ENCODE measurements at places on chromosomes 6 and 20.

GRCh38 chr6:128600397-128600951 lies 80.1 kb upstream of the PTPRK start:
- no peak for DNase-seq

DNA sequence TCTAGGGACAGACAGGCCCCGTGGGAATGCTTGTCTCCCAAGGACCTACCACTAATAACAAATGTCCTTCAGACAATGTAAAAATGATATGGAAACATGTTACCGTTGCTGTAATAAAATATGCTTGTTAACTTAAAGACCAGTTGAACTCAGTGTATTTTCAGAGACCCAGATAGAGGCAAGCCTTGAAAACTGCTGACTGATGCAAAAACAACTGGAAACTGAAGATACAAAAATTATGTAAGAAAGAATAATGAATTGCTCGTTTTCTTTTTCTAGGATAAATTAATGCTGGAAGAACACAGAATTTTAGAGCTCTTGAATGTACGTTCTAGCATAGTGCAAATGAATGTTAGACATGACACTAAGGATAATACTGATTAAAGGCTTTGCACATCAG lies 311.5 kb upstream of the MAN1A1 start:
- DNase-seq = no peak

DNA sequence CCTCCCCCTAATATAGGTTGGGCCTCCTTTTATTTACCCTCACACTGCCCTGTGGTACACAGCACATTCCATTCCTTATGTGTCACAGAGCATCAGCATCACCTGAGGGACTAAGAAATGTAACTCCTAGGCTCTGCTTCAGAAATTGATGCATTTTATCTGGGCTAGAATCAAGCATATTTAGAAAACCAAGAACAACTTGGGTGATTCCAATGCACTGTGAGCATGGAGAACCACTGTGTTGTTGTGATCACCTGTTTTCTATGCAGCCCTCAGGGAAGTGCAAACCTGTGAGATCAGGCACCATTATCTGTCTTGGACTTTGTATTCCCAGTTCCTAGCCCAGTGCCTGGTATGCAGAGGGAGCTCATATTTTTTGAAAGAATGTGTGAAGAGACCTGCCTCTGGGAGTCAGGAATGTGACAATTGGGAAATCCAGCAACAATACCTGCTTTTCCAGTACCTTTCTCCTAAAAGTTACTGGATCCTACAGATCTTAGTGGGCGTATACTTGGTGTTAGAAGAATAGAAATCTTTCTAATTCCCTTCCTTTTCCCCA lies 7.0 kb downstream of the KAT14 start:
- DNase-seq = no peak

- no peak for DNase-seq
These were observed 20.0 kb upstream of the PLAGL1 start for GRCh38 chr6:144027932-144028587.

GRCh38 chr20:62959101-62959971 lies 6.8 kb downstream of the SLC17A9 start:
- no peak for DNase-seq

GRCh38 chr20:872855-873520 lies 39.5 kb downstream of the FAM110A start:
- DNase-seq = peak; percentile 41

DNA sequence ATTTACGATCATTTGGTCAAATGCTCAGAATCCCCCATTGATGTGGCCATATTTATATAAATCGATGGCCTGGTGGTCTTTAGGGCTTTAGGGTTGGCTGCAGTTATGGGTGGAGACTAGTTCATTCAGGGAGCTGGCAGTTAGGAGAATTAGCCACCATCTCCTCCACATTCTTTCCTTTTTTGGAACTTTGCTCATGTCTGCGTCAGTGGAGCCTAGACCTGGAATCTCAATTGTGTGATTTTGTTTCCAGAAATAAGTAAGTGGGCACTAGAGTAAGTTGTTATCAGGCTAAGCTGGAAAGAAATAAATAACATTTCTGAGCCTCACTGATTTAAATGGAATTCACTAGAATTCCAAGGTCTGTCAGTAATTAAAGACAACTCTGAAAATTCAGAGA lies 29.0 kb upstream of the ELOVL5 start:
- no peak for DNase-seq

DNA sequence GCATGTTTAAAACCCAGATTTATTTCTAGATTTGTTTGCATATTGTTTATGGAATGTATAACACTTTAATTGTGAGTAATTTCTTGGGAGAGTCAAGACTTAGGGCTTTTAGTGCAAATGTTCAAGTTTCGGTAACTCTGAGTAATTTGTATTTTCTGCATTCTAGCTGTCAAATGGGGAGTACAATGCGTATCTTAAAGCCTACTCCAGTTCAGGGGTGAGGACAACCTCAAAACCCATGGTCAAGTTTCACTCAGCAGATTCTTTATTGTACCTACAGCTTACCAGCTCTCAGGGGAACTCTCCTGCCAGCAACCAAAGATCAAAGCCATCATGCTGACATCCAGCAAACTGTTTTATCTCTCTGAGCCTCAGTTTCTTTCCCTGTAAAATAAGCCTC lies 458.6 kb upstream of the JARID2 start:
- no peak for DNase-seq

GRCh38 chr6:140382355-140382754 lies 1007.9 kb upstream of the CITED2 start:
- DNase-seq = no peak

- DNase-seq = no peak
These were observed 603 bp downstream of the TASP1 start for GRCh38 chr20:13638162-13638495.

Measured in nephron progenitor cell (in vitro differentiated cells).